ENCODE measurements at places on chromosomes 2 and 18.

DNA sequence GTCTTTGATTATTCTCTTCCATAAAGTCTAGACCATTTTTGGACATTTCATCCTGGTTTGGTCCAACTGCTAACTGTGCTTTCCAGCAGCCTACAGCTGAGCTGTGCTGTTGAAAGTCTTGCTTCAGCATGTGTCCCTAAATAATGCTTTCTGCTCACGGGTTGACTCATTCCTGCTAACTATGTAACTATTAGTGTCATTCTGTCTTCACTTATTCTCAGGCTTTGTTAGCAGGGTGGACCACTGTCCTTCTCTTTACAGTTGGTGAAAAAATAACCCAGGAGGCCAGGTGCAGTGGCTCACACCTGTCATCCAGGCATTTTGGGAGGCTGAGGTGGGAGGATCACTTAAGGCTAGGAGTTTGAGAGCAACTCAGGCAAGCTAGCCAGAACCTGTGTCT lies 8.9 kb downstream of the ADAM23 start:
- DNase-seq: no peak

DNA sequence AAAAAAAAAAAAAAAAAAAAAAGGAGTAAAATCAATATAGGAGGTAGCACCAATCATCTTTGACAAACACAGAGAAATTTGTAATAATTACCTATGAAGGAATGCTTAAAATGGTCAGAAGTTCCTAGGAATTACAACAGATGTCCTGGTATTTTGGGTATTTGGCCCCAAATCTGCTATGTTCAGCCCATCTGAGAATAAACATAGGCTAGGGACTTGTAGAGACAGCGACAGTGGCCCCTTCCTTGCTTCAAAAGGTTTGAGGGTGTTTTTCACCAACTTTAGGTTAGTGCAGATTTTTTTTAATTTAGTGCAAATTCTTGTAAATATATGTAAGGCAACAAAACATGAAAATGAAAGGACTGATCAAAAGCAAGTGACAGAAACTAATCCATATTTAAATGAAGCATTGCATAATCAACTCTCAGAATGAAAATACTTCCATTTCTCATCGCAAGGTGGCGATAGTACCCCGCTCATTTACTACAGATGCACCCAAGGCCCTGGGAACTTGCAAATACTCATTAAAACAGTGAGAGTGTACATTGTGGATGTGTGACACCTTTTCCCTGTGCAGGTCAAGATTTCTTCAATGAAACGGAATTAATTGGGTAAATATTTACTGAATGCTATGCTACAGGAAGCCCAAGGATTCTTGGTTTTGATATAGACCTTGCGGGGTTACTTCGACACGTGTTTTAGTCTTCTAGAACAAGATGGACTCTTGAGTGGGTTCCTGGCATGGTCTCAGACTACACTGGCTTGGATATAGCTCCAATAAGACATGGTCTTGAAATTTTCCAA lies 44.6 kb downstream of the FAM124B start:
- DNase-seq: peak; percentile 11

- DNase-seq: no peak
These were observed 2.9 kb downstream of the LRATD1 start for GRCh38 chr2:14635391-14635871.

DNA sequence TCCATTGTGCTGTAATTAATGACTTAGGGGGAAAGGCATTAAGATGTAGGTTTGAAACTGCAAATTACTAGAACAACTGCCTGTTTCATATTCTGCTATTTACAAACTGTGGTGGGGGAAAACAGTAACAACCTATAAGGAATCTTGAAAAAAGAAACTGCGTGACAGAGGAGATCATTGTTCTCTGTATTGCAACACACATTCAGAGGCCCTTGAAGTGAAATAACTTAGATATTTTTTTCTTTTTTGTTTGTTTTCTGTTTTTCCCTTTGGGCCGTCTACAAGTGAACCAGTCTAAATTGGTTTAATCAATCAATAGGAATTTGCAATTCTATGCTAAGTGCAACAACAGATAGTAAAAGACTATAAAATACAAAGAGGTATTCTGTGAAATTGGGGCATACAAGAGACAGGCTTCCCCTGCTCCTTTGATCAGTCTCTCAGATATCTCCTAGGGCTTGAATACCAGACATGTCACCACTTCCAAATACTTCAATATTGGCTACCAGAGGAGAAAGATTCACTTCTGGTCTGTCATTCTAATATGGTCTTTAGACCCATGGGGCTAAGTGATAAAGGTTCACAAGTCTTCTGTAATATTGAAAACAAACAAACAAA lies 2055.1 kb upstream of the CELF4 start:
- no peak for DNase-seq

DNA sequence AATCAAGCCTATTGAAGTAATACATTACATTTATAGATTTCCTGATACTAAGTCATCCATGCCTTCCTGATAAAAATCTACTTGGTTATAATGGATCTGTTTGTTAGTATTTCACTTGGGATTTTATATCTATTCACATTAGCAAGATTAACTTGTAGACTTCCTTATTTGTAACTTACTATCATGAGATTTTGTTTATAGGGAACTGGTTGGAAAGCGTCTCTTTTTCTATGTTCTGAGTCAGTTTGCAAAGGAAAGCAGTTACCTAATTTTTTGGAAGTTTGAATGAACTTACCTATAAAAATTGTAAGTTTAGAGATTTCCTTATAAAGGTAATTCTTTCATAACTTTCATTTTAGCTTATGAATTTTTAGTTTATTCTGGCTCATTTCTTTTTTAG lies 141.4 kb downstream of the SMAD7 start:
- DNase-seq: no peak

Data from stimulated activated CD4-positive, alpha-beta T cell treated with anti-CD3 and anti-CD28 coated beads, TNF-alpha, amount 100 ng/mL, for 48 hours (primary cell).